Activated CD8-positive, alpha-beta T cell treated with anti-CD3 and anti-CD28 coated beads for 36 hours (primary cell): ENCODE measurements at places on chromosomes 16 and 17. TPM values are rescaled to one million over a fixed set of nuclear protein-coding genes. Genes with fewer than 3 reads are reported as not detected.

The PLD6 gene
- total RNA-seq = 6.2 TPM

The CDT1 gene
- 180 TPM for total RNA-seq

The CLDN6 gene
- total RNA-seq = not detected

The CDK5R1 gene
- 10.2 TPM for total RNA-seq

The KRTAP4-9 gene
- not detected for total RNA-seq

GRCh38 chr16:88927661-88928060, 49.3 kb downstream of the CBFA2T3 start:
- DNase-seq = no peak

DNA sequence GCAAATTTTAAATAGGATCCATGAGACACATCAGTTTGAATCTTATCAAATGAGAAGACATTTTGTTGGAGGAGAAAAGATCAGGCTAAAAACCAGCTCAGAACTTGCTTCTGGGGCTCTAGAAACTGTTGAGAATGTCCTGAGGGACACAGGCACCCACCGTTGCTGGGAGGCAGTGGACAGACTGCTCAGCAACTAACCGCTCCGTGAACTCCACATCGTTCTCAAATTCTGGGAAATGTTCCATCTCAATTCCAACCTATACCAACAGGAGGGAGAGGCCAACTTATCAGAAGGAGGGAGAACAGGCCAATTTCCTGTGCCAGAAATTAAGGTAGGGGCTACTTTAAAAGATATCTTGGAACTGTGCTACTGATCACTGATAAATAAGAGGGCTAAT, 8.3 kb downstream of the TAT start:
- no peak for DNase-seq

DNA sequence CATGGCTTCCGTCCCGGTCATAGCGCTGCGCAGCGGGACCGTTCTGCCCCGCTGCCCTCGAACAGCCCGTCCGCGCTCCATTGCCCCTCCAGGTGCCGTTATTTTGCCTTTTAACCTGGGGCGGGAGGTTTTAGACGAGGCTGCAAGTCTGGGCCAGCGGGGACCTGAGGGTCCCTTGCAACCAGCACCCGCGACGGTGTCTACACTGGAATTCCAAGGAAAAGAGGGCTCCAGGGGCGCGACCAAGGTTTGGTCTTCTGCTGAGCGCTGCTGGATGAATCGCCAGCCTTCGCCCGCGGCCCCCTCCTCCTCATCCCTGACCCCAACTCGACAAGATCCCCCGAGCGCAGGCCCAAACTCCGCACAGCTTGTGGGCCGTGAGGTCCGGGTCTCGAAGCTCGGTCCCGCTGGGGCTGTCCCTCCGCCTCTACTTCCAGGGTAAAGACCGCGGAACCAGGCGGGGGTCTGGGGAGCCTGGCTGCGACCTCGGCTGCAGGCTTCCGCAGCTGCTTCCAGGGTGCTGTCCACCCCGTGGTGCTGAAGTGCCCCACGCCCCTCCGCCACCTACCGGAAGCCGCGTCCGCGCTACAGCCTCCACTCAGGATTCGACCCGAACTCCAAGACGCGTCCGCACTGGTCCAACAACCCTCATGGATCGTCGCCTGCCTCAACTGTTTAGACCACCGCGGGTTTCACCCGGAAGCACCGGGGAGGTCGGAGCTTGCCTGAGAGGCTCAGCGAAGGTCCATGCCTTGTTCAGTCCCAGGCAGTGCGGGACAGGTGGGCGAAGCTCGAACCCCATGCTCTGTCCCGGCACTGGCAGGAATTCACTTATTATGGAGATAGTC, 10.1 kb upstream of the CA4 start:
- peak; percentile 71 for DNase-seq

- DNase-seq = no peak
These were observed 375.0 kb downstream of the KCNJ2 start for GRCh38 chr17:70544317-70544716.

DNA sequence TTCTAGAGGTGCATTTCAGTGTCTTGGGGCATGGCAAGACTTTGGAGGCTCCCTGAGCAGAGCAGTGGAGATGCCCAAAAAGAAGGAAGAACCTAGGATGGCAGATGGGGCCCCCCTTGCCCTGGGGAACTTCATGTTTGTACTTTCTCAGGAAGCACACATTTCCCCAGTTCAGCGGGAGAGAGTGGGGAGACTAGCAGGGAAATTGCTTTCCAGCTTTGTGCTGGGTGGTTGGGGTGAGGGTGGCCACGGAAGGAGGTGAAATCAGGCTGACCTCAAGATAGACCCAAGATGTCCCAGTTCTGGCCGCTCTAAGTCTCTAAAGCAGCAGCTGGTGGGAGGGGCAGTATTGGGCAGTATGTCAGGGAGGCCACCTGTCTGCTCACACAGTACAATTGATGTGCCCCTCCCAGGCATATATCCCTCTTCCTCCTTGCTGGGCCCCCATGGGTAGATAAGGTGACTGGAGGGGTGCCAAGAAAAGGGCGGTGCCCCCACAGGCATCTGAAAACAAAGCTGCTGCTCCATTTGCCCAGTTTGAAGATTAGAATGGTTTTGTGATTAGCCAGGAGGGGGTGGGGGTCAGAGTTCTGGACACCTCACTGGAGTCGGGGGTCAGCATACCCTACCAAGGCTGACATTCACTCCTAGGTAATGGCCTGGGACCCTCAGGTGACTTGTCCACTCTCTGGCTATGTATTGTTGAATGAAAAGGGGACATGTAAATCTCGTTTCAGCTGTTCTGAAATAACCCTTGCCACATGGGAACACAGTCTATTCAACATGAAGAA, 17.1 kb upstream of the NAGLU start:
- no peak for DNase-seq

DNA sequence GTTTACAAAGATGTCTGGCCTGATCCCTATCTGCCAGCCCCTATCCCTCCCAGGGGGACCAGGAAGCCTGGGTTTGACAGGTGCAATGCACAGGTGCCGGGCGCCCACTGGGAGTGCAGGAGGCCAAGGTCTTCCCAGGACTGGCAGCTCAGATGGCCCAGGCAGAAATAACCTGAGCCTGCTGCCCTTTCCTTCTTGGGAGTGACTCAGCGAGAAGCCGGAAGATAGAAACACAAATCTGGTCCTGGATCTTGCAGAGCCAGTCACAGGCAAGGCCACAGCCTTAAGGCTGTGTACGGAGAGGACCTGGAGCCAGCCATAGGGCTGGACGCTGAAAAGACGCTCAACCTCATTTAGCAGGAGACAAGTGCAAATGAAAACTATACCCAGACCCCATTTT, 27.7 kb downstream of the GPR142 start:
- no peak for DNase-seq

GRCh38 chr16:23424292-23424958, 28.6 kb downstream of the COG7 start:
- no peak for DNase-seq
